ENCODE measurements at places on chromosomes 11 and 22.

DNA sequence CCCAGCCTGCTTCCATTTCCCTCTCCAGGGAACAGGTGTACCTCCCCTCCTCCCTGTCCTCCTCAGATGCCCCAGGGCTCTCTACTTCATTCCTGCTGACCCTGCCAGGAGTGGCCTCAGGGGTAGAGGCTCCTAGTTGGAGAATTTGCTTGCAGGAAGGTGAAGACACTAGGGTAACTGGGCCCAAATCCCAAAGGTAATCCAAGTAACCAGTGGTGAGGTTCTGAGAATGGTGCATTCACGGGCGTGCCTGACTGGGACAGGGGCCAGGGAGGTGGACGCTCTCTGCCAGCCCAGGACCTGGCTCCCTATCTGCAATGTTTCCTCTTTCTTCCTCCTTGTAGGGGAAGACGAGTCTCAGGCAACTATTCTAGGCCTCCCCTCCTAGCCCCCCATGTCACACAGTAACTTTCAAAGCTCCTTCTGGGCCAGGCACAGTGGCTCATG, 2.9 kb downstream of the SLC35C1 start:
- DNase-seq: no peak

DNA sequence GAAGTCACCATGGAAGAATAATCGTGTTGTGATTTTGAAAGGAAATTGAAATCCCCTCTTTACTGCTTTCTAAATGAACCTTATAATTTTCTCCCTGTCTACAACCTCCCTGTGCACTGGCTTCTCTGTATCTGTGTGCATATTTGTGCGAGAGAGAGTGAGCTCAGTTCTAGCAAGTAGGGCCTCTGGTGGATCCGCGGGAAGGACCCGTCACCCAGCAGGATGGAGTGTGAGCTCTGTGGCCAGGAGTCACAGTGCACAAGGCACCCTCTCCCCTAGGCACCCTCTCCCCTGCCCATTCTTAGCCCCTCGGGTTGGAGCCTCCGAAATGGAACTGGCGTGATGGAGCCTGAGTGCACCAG, 109.0 kb downstream of the TRIM29 start:
- no peak for DNase-seq

DNA sequence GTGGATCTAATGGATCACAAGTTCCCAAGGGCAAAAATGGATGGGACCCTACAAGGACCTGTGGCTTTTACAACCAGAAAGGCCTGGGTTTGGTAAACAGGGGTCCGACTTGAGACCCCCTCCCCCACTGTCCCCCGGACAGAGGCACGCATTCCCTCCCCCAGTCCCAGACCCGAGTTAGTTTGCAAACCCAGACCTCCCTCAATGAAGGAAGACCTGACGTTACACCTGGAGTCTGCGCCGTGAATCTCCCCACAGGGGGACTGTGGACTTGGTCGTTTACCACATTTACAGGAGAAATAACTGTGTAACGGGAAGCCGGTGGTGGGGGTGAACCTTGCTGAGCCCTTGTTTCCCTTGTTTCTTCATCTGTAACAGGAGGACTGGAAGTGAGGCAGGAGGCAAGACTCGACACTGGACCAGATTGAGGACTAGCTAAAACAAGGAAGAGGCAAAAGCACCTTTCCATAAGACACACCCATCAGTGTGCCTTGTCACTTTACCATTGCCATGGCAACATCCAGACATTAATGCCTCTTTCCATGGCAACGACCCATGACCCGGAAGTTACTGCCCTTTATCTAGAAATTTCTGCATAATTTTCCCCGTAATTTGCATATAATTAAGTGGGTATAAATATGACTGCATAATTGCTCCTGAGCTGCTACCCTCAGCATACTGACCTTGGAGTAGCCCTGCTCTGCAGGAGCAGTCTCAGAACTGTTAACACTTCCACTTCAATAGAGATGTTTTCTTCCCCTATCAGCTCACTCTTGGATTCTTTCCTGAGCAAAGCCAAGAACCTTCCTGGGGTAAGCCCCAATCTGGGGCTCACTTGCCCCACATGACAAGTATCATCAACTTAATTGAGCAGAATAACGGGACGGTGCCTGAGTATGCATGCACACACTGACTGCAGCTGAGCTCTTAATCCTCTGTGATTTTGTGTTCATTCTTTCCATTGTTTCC, 25.4 kb downstream of the PDGFB start:
- DNase-seq: peak; percentile 15

DNA sequence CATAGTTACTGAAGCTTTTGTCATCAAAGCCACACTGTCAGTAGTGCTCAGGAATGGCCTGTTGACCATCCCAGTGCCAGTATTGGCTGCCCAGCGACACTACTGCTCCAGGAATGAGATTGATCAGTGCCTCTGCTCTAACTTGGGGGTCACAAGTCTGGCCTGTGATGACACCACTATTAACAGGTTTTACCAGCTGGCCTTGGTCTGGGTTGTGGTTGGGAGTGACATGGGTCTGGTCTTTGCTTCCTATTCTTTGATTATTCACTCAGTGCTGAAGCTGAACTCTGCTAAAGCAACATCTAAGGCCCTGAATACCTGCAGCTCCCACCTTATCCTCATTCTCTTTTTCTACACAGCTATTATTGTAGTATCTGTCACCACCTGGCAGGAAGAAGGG, 21.5 kb downstream of the OR56B4 start:
- no peak for DNase-seq

DNA sequence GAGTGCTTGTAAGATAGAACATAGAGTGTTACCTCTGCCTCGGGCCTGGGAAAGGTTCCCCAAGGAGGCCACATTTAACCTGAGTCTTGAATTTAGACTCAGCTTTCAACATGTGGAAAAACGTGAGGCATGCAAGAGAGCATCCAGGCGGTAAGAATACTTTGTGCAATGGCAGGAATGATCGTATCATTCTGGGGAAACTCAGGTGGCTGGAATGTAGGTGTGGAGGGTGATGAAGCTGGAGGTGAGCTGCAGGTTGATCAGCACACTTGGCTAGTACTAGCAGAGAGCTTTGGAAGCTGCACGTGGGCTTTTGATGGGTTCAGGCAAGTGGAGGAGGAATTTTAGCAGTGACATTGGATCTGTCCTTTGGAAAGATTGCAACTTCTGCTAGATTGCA, 270.3 kb upstream of the RAG2 start:
- DNase-seq: no peak

- no peak for DNase-seq
Measured at GRCh38 chr22:43476751-43477725, 65.2 kb downstream of the MPPED1 start.

DNA sequence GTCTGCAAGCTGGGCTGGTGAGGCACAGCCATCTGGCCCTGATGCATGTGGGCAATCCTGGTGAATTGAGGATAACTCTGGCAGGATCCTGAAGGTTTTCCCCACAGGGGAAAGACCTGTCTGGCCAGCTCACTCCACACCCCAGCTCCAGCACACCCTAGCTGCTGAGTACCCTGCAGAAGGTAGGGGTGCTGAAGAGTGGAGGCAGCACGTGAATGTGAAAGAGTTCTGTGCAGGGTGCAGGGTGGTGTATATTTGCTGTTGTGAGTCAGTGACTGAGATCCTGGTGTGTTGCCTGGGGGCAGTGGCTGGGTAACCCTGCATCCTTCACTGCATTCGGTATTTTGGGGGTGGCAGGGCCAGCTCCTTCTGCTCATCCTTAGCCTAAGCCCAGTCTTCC, 22.4 kb downstream of the DGAT2 start:
- DNase-seq: no peak

- peak; percentile 98 for DNase-seq
Measured at GRCh38 chr11:65416341-65416824, 6.2 kb upstream of the NEAT1 start.

- no peak for DNase-seq
Measured at GRCh38 chr11:68106165-68106940, 14.8 kb downstream of the CHKA start.

DNA sequence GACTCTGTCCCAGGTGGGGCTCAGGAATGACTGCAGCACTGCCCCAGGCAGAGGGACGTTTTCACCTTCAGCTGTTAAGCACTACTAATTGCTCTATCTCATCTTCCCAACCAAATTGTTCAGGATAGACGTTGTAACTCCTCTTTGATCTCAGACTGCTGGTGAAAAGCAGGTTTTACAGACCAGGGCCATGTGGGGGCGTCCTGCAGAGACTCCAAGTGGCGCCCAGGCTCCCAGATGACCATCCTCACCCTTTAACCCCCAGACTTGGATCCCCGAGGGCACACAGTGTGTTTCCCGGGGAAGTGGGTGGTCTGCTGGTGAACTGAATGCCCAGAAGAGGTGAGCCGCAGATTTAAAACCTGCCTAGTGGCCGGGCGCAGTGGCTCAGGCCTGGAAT, 23.9 kb downstream of the FADD start:
- DNase-seq: no peak

- DNase-seq: peak; percentile 93
Measured at GRCh38 chr22:19629720-19630419, 84.4 kb upstream of the SEPTIN5 start.

- DNase-seq: no peak
Measured at GRCh38 chr22:18095101-18095805, 15.4 kb upstream of the TUBA8 start.

GRCh38 chr11:79078999-79079398, 361.8 kb downstream of the TENM4 start:
- DNase-seq: no peak

DNA sequence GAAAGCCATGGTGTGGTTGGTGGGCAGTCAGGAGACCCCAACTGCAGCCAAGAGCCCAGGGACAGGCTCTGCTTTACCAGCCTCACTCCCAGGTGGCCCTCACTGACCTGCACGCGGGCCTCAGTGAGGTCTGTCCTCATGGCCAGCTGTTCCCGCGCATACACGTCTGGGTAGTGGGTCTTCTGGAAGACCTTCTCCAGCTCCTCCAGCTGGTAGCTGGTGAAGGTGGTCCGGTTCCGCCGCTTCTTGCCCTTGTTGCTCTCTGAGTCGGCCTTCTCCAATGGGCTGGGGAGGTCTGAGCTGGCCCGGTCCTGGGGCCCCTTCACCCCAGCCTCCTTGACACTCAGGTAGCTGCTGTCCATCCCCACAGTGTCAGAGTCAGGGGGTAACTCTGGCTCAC, 34.7 kb downstream of the ALX4 start:
- no peak for DNase-seq

GRCh38 chr11:3622521-3622920, 19.3 kb downstream of the ART5 start:
- DNase-seq: no peak

DNA sequence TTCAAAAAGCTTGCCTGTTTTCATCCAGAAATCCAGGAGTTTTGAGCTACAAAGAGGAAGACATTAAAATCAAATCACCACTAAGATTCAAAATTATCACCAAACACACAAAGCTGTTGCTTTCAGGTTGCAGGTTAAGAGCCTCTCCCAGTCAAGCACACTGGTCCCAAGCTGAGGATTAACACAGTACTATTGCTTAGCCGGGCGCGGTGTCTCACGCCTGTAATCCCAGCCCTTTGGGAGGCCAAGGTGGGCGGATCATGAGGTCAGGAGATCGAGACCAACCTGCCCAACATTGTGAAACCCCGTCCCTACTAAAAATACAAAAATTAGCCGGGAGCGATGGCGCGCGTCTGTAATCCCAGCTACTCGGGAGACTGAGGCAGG, 1165.1 kb downstream of the LRRC4C start:
- no peak for DNase-seq

- no peak for DNase-seq
Measured at GRCh38 chr11:85752201-85752889, 58.6 kb downstream of the SYTL2 start.

DNA sequence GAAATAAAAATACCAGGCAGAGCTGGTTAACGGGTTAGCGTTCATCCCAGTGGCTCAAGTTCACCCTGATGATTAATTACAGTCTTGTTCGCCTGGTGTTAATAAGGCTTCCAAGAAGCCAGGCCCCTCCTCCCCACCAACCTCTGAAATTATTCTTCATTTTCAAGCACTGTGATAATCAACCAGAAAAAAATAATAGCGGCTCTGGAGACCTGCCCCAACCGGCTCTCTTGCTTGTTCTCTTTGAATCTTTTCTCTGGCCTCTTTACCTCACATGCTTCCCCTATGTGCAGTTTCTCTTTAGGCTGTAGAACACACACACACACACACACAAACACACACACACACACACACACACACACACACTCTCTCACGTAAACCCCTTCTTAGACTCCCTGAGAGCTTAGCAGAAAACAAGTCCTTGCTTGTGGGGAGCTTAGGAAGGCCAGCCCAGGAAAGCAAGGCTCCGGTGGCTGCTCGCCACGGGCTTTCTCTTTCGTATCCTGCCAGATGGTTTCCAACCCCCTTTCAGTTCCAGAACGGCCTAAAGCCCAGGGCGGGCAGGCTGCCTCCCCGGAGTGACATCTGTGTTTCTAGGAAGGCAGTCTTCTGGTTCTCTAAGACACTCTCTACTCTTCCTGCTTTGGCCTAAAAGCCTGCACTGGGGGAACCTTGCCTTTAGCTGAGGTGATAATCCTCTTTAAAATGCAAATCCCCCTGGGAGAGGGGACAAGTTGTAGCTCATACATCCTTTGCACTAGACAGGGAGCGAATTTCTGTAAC, 106.4 kb upstream of the SESN3 start:
- DNase-seq: peak; percentile 52

- peak; percentile 73 for DNase-seq
Measured at GRCh38 chr11:15101072-15101709, 13.5 kb upstream of the INSC start.

GRCh38 chr11:102793677-102794290, 4.2 kb downstream of the MMP1 start:
- no peak for DNase-seq

GRCh38 chr22:27637604-27638003, 164.0 kb downstream of the MN1 start:
- no peak for DNase-seq

DNA sequence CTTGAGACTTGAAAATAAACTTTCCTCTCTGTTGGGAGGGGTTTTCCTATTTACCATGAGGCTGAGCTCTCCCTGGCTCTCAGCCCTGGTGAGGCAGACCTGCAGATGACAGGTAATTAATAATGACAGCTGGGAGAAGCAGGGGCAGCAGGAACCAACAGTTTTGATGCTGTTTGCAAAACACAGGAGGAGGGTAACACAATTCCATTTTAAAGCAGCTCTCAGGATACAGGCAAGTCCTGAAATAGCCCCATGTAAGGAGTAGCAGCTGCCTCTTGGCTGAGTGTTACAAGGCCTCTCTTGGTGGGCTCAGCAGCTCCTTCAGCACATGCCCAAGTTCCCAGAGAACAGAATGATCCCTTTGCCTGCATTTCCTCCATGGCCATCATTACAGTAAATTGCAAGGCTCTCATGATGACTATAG, 13.3 kb downstream of the PARVA start:
- no peak for DNase-seq

GRCh38 chr11:47258317-47258902, 614 bp downstream of the NR1H3 start:
- no peak for DNase-seq

DNA sequence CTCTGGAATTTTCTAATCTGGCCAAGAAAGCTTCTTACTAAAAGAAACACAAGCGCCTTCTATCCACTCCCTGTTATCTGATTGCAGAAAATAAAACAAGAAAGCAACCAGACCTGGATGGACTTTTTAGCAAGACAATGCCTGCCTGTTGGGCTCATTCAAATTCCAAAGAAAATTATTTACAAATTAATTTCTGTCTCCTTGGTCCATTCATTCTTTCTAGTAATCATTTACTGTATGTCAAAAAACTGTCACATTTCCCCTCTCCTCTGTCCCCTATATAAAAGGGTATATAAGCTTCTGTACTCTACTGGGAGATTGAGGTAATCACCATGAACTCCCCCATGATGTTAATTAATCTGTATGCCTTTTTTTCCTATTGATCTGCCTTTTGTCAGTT, 279.9 kb downstream of the DLG2 start:
- DNase-seq: no peak

Data from stimulated activated CD8-positive, alpha-beta memory T cell treated with anti-CD3 and anti-CD28 coated beads, Interleukin-4, amount 100 ng/mL, for 48 hours (primary cell).